ENCODE measurements at places on chromosomes 6 and 20.

DNA sequence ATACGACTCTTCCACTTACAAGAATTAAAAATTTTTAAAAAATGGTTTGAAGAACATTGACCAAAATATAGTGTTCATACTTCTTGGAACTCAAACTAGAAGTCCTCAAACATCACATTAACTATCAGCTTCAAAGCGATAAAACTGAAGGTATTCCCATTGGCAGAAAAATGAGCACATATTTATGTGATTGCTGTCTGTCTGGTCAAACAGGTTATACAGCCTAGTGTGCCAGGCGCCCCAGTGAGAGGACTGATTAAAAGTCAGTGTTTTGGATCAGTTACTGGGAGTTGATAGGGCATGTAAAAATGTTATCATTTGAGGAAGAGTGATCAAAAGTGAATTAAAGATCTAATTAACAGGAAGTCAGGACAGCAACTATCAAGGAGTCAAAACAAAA, 738.8 kb downstream of the HDGFL1 start:
- H3K27me3 ChIP-seq = no peaks in the 10 kb centered on the region
- H3K36me3 ChIP-seq = no peaks in the 10 kb centered on the region
- H3K4me3 ChIP-seq = no peak overlapping the region
- no peak overlapping the region for H3K27ac ChIP-seq
- no peaks in the 10 kb centered on the region for H3K4me1 ChIP-seq
- DNase-seq = no peak

DNA sequence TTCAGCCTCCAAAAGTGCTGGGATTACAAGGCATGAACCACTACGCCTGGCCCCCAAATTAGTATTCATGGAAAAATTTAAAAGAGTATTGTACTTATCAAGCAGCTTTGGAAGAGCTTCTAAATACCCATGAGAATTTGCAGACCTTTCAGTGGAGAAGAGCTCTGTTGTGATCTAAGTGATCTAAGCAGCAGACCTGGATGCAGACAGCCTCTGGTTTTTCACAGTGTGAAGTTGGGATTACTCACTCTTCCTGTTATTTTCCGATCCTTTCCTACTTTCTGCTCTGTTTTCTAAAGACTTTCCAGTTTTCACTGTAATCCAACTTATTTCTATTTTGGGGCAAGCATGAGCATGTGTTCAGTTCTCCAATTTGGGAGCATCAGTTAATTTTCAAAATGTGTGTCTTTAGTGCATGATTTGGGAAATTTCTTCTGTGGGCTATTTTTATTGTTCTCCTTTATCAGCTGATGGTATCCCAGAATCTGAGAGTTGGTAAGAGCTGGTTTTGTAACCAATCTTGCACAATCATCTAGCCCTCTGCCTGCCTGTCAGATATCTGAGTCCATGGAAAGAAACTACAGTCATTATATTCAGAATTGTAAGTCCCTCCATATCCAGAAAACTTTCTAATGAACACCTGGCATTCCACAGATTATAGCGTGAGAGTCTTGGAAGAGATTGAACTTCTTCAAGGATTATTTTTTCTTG, 207.7 kb upstream of the DTNBP1 start:
- H3K27me3 ChIP-seq = peaks cover 35% of the 10 kb centered on the region
- no peak for DNase-seq
- H3K4me1 ChIP-seq = peaks cover 17% of the 10 kb centered on the region
- no peaks in the 10 kb centered on the region for H3K36me3 ChIP-seq
- H3K27ac ChIP-seq = no peak overlapping the region

GRCh38 chr6:58113960-58114359, 796.5 kb downstream of the PRIM2 start:
- no peaks in the 10 kb centered on the region for H3K27me3 ChIP-seq
- no peak overlapping the region for H3K27ac ChIP-seq
- DNase-seq = no peak
- H3K4me1 ChIP-seq = no peaks in the 10 kb centered on the region

- no peak for DNase-seq
- no peaks in the 10 kb centered on the region for H3K27me3 ChIP-seq
- peaks cover 81% of the 10 kb centered on the region for H3K4me1 ChIP-seq
- H3K36me3 ChIP-seq = peaks cover 37% of the 10 kb centered on the region
These were observed 29.9 kb upstream of the SYNCRIP start for GRCh38 chr6:85672623-85673022.

GRCh38 chr20:37480919-37481318, 40.1 kb upstream of the NNAT start:
- no peak overlapping the region for H3K4me3 ChIP-seq
- H3K4me1 ChIP-seq = no peaks in the 10 kb centered on the region
- no peak overlapping the region for H3K27ac ChIP-seq
- peaks cover 24% of the 10 kb centered on the region for H3K27me3 ChIP-seq

DNA sequence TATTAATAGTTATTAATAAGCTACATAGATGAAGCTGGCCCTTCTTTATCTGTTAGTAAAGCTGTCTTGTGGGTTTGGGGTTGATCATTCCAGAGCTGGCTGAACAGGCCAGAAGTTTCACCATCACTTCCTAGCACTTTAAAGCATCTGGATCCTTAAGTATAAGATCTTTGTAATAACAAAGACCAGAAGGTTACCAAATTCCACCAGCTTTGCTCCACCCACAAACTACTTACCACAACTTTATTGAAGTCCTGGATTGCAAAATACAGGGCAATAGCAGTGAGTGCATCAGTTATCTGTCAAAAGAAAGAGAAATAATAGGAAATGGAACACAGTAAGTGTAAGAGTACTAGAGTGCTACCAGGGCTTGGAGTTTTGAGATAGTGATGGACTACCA, 33.0 kb downstream of the PIGU start:
- H3K36me3 ChIP-seq = no peaks in the 10 kb centered on the region
- no peaks in the 10 kb centered on the region for H3K27me3 ChIP-seq
- DNase-seq = no peak
- no peak overlapping the region for H3K27ac ChIP-seq
- H3K4me1 ChIP-seq = no peaks in the 10 kb centered on the region

- H3K4me3 ChIP-seq = peak overlapping the region; percentile 71
- H3K36me3 ChIP-seq = peaks cover 42% of the 10 kb centered on the region
- peak overlapping the region; percentile 69 for H3K27ac ChIP-seq
These were observed 178.2 kb downstream of the GJA10 start for GRCh38 chr6:90072501-90072900.

GRCh38 chr20:59650418-59650817, 46.1 kb downstream of the PHACTR3 start:
- no peak overlapping the region for H3K4me3 ChIP-seq
- H3K27ac ChIP-seq = no peak overlapping the region
- no peaks in the 10 kb centered on the region for H3K4me1 ChIP-seq

GRCh38 chr6:111939902-111940301, 66.7 kb upstream of the FYN start:
- DNase-seq = no peak
- H3K4me3 ChIP-seq = no peak overlapping the region
- peaks cover 4% of the 10 kb centered on the region for H3K36me3 ChIP-seq
- H3K27ac ChIP-seq = no peak overlapping the region

DNA sequence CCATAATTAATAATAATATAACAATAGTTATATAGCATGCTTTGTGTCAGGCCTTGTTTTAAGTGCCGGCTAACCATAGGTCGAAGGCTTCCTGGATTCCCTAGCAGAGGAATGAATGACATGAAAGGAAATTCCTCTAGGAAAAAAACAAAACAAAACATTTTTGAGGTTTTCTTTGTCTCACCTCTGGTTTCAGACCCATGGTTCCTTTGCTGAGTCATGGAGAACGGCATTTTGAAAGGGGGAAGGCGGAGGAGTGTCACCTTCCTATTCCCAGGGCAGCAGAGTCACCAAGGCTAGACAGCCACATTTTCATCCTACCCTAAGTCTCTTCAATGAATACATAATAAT, 25.3 kb upstream of the CCND3 start:
- H3K36me3 ChIP-seq = peaks cover 3% of the 10 kb centered on the region
- H3K4me3 ChIP-seq = no peak overlapping the region
- DNase-seq = no peak
- H3K4me1 ChIP-seq = peaks cover 95% of the 10 kb centered on the region
- peak overlapping the region; percentile 56 for H3K27ac ChIP-seq

DNA sequence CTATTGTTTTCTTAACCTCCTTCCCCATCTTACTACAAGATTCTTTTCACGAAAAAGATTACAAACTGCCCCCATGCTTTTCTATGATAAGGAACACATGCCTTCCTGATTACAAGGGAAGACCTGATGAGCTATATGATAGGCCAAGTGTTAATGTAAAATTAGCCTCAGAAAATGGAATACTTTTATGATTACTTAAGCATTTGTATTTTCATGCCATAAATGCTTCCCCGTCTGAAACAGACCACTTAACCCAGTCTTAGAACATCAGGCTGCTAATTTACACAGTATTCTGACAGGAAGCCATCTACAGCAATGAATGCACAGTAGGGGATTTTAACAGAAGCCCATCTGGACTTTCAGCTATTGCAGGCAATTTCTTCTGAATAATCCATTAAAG, 274.9 kb downstream of the HAO1 start:
- no peaks in the 10 kb centered on the region for H3K36me3 ChIP-seq
- H3K27me3 ChIP-seq = no peaks in the 10 kb centered on the region
- H3K4me1 ChIP-seq = no peaks in the 10 kb centered on the region
- no peak overlapping the region for H3K27ac ChIP-seq
- DNase-seq = no peak
- no peak overlapping the region for H3K4me3 ChIP-seq

- H3K27me3 ChIP-seq = peaks cover 33% of the 10 kb centered on the region
- H3K27ac ChIP-seq = no peak overlapping the region
- no peak overlapping the region for H3K4me3 ChIP-seq
- peaks cover 2% of the 10 kb centered on the region for H3K36me3 ChIP-seq
- DNase-seq = no peak
- peaks cover 23% of the 10 kb centered on the region for H3K4me1 ChIP-seq
These were observed 35.6 kb upstream of the SLCO4A1 start for GRCh38 chr20:62606551-62607201.

DNA sequence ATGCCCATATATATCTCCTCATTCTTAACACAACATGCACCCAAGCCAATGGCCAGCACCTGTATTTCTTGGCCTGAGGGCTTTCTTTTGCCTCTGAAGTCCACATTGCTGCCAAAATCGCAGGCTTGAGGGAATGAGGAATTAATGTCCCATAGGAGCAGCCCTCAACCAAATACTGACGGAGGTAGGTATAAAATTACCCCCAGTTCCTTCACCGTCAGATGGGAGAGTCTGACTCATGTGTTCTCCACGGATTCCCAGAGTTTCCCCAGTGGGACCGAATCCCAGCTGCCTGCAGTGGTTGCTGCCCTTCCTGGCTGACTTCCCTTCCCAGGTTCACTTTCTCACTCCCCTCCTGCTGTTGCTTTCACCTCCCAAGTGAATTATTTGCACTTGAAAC, 602.2 kb upstream of the NOX3 start:
- DNase-seq = no peak
- no peak overlapping the region for H3K4me3 ChIP-seq
- no peaks in the 10 kb centered on the region for H3K36me3 ChIP-seq
- peaks cover 9% of the 10 kb centered on the region for H3K4me1 ChIP-seq
- no peak overlapping the region for H3K27ac ChIP-seq

- H3K4me1 ChIP-seq = no peaks in the 10 kb centered on the region
- H3K36me3 ChIP-seq = no peaks in the 10 kb centered on the region
- no peaks in the 10 kb centered on the region for H3K27me3 ChIP-seq
- H3K4me3 ChIP-seq = no peak overlapping the region
- H3K27ac ChIP-seq = no peak overlapping the region
These were observed 17.2 kb upstream of the SNAP25 start for GRCh38 chr20:10201321-10201870.

- H3K4me3 ChIP-seq = no peak overlapping the region
- DNase-seq = no peak
- no peak overlapping the region for H3K27ac ChIP-seq
- no peaks in the 10 kb centered on the region for H3K36me3 ChIP-seq
These were observed 46.3 kb downstream of the FAM209B start for GRCh38 chr20:56579301-56579710.

DNA sequence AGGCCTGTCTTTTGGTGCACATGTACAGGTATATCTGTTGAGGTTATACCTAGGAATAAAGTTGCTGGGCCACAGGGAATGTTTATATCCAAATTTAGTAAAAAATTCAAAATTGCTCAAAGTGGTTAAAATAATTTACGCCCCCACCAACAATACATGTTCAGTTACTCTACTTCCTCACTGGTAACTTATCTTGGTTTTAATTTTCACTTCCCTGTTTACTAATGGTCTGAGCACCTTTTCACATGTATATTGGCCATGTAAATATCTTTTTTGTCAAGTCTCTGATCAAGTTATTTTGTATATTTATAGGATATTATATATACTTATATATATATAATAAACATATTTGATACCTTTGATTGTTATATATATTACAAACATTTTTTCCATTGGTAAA, 9.7 kb downstream of the PDE7B start:
- no peak for DNase-seq
- H3K27ac ChIP-seq = no peak overlapping the region
- H3K4me3 ChIP-seq = no peak overlapping the region
- no peaks in the 10 kb centered on the region for H3K4me1 ChIP-seq
- H3K27me3 ChIP-seq = no peaks in the 10 kb centered on the region

GRCh38 chr6:32794510-32794909, 22.3 kb downstream of the HLA-DOB start:
- peaks cover 71% of the 10 kb centered on the region for H3K27me3 ChIP-seq
- DNase-seq = no peak
- peaks cover 1% of the 10 kb centered on the region for H3K36me3 ChIP-seq
- peaks cover 27% of the 10 kb centered on the region for H3K4me1 ChIP-seq

DNA sequence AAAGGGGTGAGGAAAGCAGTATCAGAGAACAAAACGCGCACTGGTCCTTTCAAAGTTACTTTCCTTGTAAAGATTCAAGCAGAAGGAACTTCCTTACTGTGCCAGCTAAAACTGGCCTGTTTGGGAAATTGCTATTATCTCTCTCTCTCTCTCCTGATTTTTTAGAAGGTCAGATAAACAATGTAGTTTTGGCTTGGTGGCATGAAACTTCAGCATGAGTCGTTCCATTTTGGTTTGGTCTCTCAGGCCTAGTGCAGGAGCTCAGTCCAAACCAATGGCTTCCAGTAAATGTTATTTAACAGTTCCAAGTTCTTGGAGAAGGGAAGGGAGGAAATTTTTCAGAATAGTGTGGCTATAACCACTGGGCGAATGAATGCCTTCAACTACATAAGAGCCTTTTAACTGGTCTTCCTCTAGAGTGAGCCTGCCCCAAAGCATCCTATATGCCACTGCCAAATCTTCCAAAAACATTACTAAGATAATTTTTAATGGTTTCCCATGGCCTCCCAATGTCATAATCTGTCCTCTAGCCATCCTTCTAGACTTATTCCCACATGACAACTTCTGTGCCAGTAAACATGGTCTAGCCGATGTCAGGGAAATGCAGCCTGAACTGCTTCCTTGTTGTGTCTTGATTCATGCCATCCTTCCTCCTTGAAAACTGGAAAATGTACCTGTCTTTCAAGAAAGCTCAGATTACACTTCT, 9.1 kb upstream of the SNX9 start:
- peaks cover 4% of the 10 kb centered on the region for H3K27me3 ChIP-seq
- H3K4me3 ChIP-seq = no peak overlapping the region
- H3K27ac ChIP-seq = no peak overlapping the region

Measured in activated T-cell treated with anti-CD3 and anti-CD28 coated beads, Interleukin-2, amount 50 U/mL, for 72 hours (primary cell).